ENCODE measurements at places on chromosomes 7 and 10.

DNA sequence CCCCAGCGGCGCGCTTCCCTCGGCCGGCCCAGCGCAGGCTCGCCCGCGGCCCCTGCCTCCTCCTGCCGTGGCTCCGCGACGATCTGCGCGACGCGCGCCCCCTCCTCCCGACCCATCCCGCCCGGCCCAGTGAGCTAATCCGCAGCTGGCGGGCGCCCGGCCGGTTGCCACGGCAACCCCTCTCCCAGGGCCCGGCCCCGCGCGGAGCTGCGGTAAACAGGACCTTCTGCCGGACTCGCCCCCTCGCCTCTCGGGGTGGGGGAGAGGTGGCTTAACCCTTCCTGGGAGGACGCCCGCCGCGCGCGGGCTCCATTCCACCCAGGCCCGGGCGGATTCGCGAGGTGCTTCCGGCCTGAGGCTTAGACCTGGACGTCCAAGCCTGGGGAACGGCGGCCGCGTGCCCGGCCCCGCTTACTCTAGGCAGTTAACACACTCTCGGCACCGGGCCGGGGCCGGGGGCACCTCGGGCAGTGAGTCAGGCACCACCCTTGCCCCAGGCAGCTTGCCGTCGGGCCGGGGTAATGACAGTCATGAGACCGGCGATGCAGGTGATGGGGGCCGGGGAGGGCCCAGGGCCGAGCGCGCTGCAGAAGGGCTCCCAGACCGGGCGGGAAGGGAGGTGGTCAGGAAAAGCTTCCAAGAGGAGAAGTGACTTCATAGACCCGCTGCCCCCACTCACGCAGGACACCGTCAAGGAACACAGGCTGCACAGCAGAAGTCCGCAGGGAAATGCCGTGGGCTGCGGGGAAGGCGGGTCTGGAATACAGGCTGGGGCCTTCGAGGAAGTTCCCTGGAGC, at the start of gene DENND2A:
Gene DENND2A (minus strand): TSS at position 87 of the 797 bp plus-strand sequence. CDS start 38,416 bp downstream, outside the sequence.
- DNase-seq: no peak

GRCh38 chr10:95597788-95598187, 36.6 kb upstream of the SORBS1 start:
- DNase-seq: no peak

- DNase-seq: no peak
Measured at GRCh38 chr7:1703441-1703840, 33.4 kb downstream of the ELFN1 start.

GRCh38 chr10:62166331-62167131, 102.1 kb downstream of the RTKN2 start:
- no peak for DNase-seq

GRCh38 chr7:18655506-18655905, 160.0 kb downstream of the HDAC9 start:
- DNase-seq: no peak

- no peak for DNase-seq
Measured at GRCh38 chr10:88886557-88886956, 6.5 kb downstream of the STAMBPL1 start.

DNA sequence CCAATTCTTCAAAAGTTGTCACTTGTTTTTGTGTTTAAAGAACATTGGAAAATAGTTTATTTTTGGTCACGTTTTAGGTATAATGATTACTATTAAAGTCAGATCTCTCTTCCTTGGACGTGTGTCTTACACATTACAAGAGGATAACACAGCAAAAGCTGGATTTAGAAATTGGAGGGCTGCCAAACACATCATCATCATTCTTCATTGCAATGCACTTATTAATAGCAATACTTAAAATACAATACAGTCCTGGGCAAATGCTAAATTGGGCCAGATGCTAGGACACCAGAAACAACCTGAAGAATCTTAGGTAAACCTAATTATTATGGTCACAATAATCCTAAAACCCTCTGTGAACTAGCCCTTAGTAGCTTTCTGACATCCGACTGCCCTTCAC, 303.6 kb downstream of the DGKB start:
- DNase-seq: no peak

DNA sequence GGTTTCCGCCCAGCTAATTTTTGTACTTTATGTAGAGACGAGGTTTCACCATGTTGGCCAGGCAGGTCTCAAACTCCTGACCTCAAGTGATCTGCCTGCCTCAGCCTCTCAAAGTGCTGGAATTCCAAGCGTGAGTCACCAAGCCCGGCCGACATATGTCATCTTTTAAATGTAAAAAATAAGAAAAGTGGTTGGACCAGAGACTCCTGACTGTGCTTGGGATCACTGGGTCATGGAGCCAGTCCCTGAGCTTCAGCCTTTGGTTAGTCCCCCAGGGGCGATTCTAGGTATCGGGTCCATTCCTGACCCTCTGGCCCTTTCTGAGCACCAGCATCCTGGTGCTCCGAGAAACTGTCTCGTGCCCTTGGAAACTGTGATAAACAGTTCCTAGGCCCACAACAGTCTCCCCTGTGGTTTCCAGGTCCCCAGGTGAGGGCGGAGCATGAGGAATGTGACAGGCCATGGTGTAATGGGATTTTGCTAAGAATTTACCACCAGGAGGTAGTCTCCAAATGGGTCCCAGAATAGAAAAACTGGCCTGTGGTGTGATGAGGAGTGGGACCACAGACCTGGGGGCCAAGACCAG, 32.8 kb downstream of the UBTD1 start:
- no peak for DNase-seq

DNA sequence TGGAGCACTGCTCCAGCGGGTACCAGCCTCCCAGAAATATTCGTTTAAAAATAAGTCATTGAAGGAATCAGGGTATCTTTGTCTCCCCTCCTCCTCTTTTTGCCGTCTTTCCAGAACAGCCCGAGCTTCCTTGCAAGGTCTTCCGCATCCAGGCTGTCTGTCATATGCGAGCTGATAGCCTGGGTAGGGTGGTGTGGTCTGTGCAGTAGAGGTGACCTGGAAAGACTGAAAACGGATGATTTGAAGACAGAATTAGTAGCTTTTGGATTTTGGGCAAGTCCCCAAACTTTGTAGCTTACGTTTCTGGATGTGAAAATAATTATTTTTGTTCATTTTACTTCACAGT, 480 bp downstream of the VPS50 start:
- DNase-seq: no peak

DNA sequence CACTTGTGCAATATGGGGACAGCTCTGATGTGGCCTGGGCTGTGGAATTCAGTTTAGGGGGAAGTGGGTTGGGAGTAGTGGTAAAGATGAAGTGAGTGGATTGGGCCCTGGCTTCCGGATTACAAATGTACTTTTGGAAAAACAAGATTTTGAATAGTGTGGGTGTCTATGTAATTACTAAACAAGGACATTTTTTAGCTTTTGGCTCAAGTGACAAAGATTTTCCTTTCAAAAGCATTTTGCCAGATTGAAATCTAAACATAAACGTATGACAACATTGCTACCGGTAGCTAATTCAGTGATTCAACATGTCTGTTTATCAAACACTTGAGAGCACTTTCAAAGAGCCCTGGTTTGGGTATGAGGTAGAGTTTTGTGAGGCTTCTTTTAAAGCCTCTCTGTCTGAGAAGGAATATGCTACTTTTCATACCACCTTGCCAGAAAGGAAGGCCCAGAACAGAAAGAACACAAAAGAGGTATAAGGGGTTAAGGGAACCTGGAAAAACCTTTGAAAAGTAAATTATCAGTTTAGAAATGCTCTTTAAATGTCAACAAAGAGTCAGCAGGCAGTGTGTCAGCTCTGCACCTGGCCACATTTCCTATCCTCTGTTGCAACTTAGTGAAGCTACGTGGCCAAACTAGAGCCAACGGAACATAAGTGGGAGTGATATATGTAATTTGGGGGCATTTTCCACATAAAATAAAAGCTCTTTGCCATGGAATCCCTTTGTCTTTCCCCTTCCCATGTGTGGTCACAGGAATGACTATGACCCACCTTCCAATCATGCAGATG, 516.1 kb downstream of the NRG3 start:
- DNase-seq: no peak

DNA sequence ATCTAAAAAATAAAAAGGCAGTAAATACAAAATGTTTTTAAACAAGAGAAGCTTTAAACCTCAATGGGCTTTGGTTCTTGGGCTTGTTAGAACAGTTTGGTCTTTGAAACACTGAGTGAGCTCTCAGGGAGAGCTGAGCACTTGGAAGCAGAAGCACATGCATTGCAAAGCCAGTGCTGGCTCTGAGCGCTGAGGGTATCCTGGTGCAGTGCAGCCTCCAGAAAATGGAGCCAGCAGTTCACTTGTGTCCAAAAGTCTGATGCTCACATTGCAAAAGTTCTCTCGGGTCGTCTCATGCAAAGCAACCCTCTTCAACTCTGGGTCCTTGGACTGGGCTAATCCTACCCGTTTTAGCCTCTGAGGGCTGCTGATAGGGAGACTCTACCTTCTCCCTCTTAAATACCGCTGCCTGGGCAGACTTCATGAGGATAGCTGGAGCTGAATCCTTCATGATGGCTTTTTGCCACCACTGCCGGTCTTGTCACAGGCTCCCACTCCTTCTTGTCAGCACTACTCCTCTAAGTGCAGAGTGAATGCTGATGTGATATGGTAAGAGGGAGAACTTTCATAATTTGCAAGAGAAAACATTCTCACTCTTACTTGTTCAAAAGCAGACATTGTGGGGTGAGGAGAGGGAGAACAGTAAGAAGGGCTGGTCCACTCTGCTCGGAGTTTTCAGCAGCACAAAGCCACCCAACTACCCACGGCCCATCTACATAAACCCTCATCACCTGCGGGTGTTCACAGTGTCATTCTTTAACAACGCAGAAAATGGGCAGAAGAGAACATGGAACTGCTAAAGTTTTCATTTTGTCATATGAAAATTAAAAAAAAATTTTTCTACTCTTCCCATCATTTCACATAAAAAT, 42.2 kb upstream of the BMPER start:
- DNase-seq: no peak

DNA sequence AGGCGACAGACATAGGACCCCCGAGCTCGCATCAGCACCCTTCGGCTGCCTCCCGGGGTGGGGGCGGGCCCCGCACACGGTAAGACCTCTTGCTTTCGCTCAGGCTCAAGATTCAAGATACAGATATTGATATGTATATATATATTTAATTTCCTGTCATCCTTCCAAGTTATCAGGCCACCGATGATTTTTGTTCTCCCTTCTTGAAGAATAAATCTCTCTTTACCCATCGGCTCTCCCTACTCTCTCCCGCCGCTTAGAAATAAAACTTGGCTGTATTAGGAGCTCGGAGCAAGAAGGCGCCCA, 603 bp downstream of the ADRA2A start:
- no peak for DNase-seq

- no peak for DNase-seq
Measured at GRCh38 chr7:130673066-130673465, 4.5 kb upstream of the COPG2 start.

- DNase-seq: no peak
Measured at GRCh38 chr10:11797847-11798633, 25.1 kb upstream of the PROSER2 start.

DNA sequence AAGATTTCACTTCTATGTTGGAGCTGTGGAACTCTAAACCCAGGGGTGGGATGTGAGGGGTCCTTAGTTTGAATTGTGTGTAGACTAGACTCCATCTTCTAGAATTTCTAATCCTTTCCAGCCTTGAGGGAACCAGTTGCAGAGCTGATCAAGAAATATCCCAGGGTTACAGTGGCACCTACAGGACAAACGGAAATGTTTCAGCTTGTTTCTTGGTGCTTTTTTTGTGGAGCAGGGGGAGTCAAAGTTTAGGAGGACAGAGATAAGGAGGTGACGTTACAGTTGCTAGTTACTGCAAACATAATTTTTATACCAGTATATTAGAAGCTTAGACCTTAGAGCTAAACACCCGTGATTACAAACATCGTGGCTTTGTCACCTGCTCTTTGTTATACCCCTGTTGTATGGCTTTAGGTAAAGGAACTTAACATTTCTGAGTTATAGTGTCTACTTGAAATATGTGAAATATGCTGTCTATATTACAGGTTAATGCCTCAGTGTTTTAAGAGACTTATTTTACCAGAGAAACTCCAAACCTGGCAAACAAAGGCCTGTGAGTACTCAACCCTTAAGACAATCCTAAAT, 84.5 kb upstream of the DYNC1I1 start:
- no peak for DNase-seq

- no peak for DNase-seq
Measured at GRCh38 chr7:11082552-11083213, 109.0 kb downstream of the PHF14 start.

GRCh38 chr7:116030651-116031276, at the start of gene TFEC:
Gene TFEC (minus strand): TSS chr7:116030763. CDS start chr7:115984441, 46,322 bp downstream.
- no peak for DNase-seq

DNA sequence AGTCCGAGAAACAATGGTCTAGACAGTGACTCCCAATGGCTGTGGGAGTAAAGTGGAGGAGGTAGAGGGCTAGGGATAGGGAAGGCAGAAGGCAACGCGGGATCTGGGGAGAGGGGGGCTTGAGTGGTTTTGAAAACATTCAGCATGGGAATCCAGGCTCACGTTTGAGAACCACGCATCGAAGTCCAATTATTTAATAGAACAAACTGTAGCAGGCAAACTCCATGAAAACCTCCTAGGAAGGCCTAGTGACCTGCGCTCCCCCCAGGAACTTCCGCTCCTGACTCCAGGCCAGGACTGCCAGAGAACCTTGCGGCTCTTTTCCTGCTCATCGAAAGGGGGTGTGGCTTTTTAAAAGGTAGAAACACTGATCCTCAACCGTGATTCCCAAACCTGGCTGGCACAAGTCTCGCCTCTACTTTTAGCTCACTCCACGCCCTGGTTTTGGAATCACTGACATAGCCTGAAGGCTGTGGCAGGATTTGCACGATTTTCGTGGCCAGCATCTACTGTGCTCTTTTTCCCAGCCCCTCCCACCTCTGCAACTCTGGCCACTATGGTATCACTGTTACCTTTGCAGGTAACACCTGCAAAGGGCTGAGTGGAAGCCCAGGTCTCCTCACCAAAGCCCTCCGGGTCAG, 43.4 kb downstream of the MYOF start:
- DNase-seq: no peak

GRCh38 chr10:28503114-28503513, 29.8 kb upstream of the WAC start:
- no peak for DNase-seq

- no peak for DNase-seq
Measured at GRCh38 chr10:49168831-49169500, 19.2 kb downstream of the TMEM273 start.

DNA sequence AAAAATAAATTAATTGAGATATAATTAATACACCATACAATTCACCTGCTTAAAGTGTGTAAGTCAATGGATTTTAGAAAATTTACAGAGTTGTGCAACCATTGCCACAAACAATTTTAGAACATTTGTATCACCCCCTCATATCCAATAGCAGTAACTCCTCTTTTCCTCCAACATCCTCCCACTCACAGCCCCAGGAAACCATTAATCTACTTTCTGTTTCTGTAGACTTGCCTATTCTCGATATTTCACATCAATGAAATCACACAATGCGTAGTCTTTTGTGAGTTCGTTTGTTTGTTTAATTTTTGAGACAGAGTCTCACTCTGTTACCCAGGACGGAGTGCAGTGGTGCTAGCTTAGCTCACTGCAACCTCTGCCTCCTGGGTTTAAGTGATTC, 13.7 kb upstream of the HERC4 start:
- DNase-seq: no peak

- no peak for DNase-seq
Measured at GRCh38 chr10:51244309-51244708, 170.0 kb downstream of the PRKG1 start.

GRCh38 chr10:90969947-90970673, 49.2 kb upstream of the ANKRD1 start:
- no peak for DNase-seq
